ENCODE measurements at places on chromosomes 13 and 19.
A peak's percentile ranks its signal among the peaks of the same experiment; 100 is the strongest.

- DNase-seq, result no peak
Measured at GRCh38 chr13:94176561-94176960, 302.9 kb downstream of the DCT start.

DNA sequence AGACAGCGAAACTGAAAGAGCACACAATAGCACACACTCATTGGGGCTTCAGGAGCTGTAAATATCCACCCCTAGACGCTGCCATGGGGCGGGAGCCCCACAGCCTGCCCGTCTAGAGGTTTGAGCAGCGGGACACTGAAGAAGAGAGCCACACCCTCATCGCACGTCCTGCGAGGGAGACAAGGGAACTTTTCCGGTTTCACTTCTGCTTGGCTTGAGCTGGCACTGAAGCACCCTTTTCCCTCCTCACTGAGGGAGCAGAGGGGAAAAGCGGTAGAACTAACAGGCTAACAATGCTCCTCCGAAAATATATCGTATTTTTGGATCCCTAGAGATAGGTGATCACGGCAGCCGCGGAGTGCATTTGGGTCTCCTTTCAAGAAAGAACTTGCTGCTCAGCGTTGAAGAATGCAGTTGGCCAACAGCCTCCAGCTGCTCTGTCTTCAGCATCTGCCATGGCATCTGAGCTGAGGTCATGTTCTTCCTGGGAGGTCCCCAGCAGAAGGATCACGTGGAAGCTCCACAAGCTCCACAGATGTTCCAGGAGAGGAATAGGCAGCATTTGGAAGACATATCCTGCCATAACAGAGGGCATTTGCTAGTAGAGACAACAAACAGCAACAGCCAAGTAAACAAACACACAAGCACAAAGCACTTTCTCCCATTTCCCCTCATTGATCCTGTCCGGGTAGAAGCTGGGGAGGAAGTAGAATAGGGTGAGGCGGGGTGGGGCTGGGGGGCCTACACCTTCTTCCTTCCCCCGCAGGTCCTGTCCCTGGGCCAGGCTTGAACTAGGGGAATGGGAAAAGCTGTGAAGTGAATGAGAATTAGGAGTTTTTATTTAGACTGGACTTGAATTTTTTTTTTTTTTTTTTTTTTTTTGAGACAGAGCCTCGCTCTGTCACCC, 44.8 kb upstream of the ALOX5AP start:
- peak; percentile 83 for DNase-seq

DNA sequence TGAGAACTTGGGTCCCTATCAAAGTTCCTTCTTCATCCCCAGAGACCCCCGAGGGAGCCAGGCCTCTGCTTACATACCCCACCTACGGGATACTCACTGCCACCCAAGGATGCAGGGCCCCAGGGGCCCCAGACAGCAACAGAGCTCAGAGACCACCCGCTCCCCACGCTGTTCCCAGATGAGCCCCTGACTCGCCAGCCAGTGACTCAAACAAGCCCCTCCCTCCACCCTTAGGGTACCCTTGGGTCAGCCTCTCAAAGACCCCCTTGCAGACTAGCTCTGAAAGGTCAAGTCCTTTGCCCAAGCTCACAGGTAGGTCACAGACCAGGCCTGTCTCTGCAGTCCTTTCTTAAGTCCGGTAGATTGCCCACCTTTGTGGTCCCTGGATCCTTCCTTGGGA, 45.7 kb downstream of the CD320 start:
- DNase-seq, result no peak

GRCh38 chr13:44815623-44816022, 173.6 kb downstream of the NUFIP1 start:
- peak; percentile 45 for DNase-seq

DNA sequence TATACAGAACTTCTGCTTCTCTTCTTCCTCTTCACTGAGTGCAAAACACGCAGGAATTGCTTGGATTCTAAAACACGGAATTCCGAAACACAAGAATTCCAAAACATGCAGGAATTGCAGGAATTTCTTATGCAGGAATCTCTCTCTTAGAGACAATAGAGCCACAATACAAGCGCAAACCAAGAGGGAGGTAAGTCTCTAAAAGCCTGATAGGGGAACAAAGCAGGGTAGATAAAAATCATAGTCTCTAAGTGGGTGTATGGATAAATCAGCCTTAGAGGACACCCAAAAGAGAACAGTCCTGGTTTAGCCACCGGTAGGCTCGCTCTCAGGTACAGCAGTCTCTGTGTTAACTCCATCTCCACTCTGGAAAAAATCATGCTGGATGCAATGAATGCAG, 112.9 kb downstream of the LHFPL6 start:
- no peak for DNase-seq

DNA sequence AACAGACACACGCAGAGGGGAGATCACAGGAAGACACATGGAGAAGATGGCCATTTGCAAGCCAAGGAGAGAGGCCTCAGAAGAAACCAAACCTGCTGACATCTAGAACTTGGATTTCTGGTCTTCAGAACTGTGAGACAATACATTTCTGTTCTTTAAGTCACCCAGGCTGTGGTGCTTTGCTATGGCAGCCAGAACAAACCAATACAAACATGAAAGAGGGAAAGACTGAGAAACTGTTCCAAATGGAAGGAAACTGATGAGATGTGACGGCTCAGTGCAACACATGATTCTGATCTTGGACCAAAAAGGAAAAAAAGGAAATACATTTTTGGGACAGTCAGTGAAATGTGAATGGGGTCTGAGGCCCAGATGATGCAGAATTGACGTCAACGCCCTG, 30.2 kb upstream of the SACS start:
- no peak for DNase-seq

- DNase-seq, result no peak
Measured at GRCh38 chr13:50463719-50464118, 379.8 kb downstream of the DLEU7 start.

- DNase-seq, result no peak
Measured at GRCh38 chr13:96002322-96003131, 50.7 kb downstream of the UGGT2 start.

GRCh38 chr19:46634045-46634655, 1.9 kb downstream of the GNG8 start:
- DNase-seq, result peak; percentile 94

GRCh38 chr19:43441716-43442115, 23.7 kb downstream of the LYPD3 start:
- no peak for DNase-seq

Measured in uterus (tissue), 4 donors.